IMR-90 (cell line): ENCODE measurements at places on chromosomes 4 and X. TPM values are rescaled to one million over a fixed set of nuclear protein-coding genes. Genes with fewer than 3 reads are reported as not detected.

- no peaks in the 10 kb centered on the region for H3K27me3 ChIP-seq
- no peaks in the 10 kb centered on the region for H3K36me3 ChIP-seq
- H3K4me3 ChIP-seq: no peak overlapping the region
Measured at GRCh38 chr4:137700072-137700471, 167.8 kb upstream of the PCDH18 start.

DNA sequence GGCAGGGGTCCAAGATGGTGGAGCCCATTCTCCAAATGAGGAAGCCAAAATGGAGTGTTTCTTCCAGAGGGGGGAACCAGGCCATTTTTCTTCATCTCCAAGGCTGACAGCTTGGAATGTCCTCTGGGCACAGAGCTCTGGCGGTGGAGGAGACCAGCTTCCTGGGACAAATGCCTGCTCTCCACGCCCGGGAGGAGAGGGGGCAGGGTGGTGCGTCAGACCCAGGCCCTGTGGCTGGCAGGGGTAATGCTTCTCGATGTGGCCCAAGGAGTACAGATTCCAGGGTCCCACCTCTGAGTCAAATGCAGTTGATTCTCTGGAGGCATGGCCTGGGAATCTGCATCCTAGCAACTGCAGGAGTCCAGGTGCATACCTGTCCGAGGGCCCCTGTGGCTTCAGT lies 44.6 kb upstream of the ADRA2C start:
- DNase-seq: no peak
- H3K4me1 ChIP-seq: no peaks in the 10 kb centered on the region
- H3K27ac ChIP-seq: no peak overlapping the region
- H3K36me3 ChIP-seq: no peaks in the 10 kb centered on the region

GRCh38 chr4:56803471-56803870 lies 18.0 kb downstream of the SPINK2 start:
- H3K27ac ChIP-seq: no peak overlapping the region
- H3K27me3 ChIP-seq: no peaks in the 10 kb centered on the region
- no peak overlapping the region for H3K4me3 ChIP-seq
- no peak for DNase-seq

DNA sequence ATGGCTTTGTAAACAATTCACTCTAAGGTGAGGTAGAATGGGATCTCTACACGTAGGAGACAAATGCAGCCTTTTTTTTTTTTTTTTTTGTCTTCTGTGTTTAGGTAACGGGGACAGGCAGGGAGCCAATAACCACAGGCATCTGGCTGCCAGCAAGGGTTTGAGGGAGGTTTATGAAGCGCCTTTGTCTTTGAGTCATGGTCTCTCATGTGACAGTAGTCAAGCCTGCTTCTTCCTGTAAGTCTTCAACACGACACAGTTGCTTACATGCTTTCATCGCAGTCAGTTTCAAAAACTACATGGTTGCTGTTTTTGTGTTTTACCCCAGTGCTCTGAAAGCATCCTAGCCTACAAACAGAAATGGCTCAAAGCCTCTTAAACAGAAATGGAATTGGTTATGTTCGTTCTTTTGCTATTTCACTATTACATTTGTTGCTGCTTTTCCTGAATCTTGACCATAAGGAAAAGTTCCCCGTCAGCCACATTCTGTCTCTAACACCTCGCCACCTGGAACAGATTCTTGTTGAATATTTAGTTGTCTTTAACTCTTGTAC lies 127.8 kb upstream of the METTL14 start:
- H3K36me3 ChIP-seq: no peaks in the 10 kb centered on the region
- peak; percentile 62 for DNase-seq
- no peak overlapping the region for H3K27ac ChIP-seq
- no peak overlapping the region for H3K4me3 ChIP-seq
- H3K4me1 ChIP-seq: no peaks in the 10 kb centered on the region; the same call in 1 of the 2 replicates

- no peaks in the 10 kb centered on the region for H3K27me3 ChIP-seq
- DNase-seq: no peak
- H3K4me3 ChIP-seq: no peak overlapping the region
- H3K4me1 ChIP-seq: no peaks in the 10 kb centered on the region
Measured at GRCh38 chr4:168394556-168394955, 76.0 kb upstream of the DDX60 start.

GRCh38 chr4:25890571-25891485 lies 23.2 kb upstream of the SMIM20 start:
- H3K27me3 ChIP-seq: no peaks in the 10 kb centered on the region
- DNase-seq: no peak
- H3K4me1 ChIP-seq: no peaks in the 10 kb centered on the region; the same call in 1 of the 2 replicates
- H3K36me3 ChIP-seq: no peaks in the 10 kb centered on the region
- H3K27ac ChIP-seq: no peak overlapping the region

DNA sequence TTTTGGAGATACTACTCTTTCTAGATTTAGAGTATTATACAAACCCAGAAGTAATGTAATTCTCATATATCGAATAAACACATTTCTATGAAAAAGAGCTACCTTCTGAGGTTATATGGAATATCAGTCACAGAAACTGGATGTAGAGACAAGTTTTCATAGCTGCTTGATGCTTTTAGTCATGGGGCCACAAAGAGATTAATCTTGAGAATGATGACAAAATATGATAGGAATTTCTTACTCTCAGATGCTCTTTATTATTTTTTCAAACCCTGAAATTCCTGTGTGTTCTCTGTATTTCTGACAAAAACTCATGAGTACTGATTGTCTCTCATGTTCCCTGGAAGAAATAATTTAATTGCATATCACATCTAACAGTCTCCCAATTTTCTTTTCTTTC lies 662.5 kb downstream of the RAPGEF2 start:
- H3K4me1 ChIP-seq: no peaks in the 10 kb centered on the region
- no peak overlapping the region for H3K27ac ChIP-seq
- H3K27me3 ChIP-seq: no peaks in the 10 kb centered on the region

GRCh38 chr4:172392741-172393140 lies 579.5 kb downstream of the GALNTL6 start:
- no peaks in the 10 kb centered on the region for H3K4me1 ChIP-seq
- H3K4me3 ChIP-seq: no peak overlapping the region
- no peak overlapping the region for H3K27ac ChIP-seq
- no peak for DNase-seq

DNA sequence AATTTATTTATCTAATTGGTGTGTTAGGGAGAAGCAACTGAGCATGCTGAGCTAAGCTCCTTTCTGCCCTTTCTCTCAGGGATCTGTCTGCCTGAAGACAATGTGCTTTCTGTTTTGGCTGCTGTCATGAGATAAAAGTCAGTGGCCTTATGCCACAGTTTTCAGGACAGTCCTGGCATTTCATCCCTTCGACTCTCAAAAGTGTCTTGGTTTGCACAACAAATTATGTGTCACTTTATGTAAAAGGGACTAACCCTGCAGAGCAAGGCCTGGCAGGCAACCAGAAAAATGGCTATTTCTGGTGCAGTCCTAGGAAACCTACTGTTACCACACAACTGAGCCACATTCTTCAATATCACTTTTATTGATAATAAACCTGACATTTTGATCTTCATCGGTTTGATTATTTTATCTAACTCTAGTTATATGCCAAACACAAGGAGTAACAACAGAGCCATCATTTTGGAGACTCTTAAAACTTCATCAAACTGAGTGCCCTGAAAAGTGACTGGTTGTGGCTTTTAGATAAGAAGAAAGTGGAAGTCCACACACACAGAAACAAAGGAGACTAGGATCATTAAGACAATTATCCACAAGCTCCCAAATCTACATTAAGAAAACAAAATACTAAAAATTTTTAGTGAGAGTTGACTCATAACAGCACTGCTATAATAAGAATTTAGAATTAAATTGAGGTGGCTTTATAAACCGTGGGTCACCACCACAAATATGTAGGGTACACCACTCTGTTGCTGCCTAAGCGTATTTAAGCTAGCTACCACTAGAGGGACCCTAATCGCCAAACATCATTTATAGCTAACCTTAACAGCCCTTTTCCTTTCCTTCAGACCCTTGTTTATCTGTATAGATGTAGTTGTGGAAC lies 95.9 kb upstream of the PTPN13 start:
- H3K36me3 ChIP-seq: no peaks in the 10 kb centered on the region
- peaks cover 3% of the 10 kb centered on the region; the same call in 1 of the 2 replicates for H3K4me1 ChIP-seq
- H3K4me3 ChIP-seq: no peak overlapping the region
- no peak overlapping the region for H3K27ac ChIP-seq
- H3K27me3 ChIP-seq: no peaks in the 10 kb centered on the region
- DNase-seq: peak; percentile 68

DNA sequence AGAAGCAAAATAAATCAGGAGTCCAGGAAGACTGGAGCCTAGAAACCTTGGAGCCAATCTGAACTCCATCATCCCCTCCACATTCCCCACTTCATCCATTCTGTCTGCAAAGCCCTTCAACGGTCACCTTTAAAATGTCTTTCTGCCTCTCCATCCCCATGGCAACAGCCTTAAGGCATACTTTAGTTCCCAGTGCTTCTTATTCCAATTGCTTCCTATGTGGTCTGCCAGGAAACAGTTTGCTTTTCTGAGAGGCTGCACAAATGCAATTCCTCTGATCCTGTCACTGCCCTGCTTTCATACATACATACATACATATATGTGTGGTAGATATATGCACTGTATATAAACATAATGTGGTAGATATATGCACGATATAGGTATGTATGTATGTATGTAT lies 786 bp upstream of the MAGEH1 start:
- H3K27me3 ChIP-seq: no peaks in the 10 kb centered on the region
- no peak overlapping the region for H3K4me3 ChIP-seq
- H3K27ac ChIP-seq: no peak overlapping the region
- DNase-seq: no peak
- no peaks in the 10 kb centered on the region for H3K4me1 ChIP-seq

DNA sequence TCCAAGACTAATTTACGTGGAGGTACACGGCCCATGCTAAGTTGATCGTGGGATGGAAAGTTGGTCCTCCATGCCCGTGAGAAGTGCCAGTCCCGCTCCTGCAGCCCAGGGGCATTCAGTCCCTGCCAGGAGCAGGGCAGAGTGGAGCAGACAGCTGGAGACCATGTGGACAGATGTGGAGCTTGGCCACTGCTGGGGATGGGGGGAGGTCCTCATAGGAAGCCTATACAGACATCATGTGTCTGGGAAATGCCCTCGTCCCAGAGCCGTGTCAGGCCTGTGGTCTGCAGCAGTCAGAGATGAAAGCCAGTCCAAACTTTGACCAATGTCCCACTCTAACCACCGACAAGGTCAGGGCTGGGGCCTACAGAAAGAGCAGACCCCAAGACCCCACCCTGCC lies 118.4 kb downstream of the CPZ start:
- no peaks in the 10 kb centered on the region for H3K4me1 ChIP-seq
- H3K27ac ChIP-seq: no peak overlapping the region
- no peak overlapping the region for H3K4me3 ChIP-seq
- no peaks in the 10 kb centered on the region for H3K27me3 ChIP-seq
- DNase-seq: no peak

- H3K4me1 ChIP-seq: no peaks in the 10 kb centered on the region
- no peaks in the 10 kb centered on the region for H3K36me3 ChIP-seq
- H3K27me3 ChIP-seq: no peaks in the 10 kb centered on the region
- DNase-seq: peak; percentile 31
Measured at GRCh38 chr4:126727461-126727860, 905.3 kb upstream of the INTU start.

DNA sequence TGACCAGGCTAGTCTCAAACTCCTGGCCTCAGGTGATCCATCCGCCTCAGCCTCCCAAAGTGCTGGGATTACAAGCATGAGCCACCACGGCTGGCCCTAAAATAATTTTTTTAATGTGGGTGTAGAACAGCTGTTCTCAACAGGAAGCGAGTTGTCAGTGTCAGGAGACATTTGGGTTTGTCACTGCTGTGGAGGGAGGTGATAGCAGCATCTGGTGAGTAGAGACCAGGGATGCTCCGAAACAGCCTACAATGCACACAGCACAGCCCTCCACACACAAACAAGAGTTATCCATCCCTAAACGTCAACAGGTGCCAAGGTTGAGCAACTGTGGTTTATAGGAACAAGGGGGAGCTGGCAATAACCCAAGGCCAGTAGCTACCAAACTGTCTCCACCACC lies 243.4 kb upstream of the STS start:
- no peaks in the 10 kb centered on the region for H3K36me3 ChIP-seq
- no peak for DNase-seq
- H3K27me3 ChIP-seq: no peaks in the 10 kb centered on the region
- no peak overlapping the region for H3K27ac ChIP-seq

Gene DUSP21
- not detected in 2 replicates for total RNA-seq

Gene PHKA1
- total RNA-seq: 3.3 and 4.5 TPM in 2 replicates

Gene NPY2R
- total RNA-seq: not detected in 2 replicates

Gene CLDN22
- not detected in 2 replicates for total RNA-seq
